ENCODE measurements at places on chromosomes 2 and 18.
A peak's percentile ranks its signal among the peaks of the same experiment; 100 is the strongest.

DNA sequence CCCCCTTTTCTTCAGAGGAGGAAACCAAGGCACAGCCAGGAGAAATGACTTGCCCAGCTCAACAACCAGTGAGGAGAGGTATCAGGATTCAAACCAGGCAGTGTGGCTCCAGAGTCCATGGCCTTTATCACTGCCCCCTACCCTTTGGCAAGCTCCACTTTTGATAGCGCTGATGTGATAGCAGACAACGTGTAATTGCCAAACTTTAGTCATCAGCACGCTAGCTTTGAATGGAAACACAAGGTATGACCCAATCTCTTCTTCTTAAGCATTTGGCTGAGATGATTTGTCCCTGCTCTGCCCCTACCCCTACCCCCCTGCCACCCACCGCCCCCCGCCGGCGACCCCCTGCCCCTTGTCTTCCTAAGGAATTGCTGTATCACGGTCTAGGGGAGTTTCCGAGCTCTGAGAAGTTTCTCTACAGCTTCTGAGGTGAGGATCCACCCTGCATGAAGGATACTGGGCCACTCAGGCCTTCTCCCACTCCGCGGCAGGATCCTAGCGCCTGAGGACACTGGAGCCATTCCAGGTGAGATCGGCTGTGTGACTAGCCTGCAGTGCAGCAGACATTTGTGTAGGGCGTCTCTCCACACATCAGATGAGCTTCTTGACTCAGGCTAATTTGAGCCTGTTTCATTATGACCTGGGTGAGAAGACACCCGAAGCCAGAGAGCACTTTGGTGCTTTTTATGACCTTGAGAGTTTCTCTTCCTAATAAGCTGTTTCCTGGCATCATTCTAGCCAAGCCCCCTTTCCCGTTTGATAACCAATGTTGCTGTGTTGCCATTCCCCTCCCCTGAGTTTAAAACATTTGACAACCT lies 75.1 kb upstream of the MAP4K4 start:
- no peak for DNase-seq

DNA sequence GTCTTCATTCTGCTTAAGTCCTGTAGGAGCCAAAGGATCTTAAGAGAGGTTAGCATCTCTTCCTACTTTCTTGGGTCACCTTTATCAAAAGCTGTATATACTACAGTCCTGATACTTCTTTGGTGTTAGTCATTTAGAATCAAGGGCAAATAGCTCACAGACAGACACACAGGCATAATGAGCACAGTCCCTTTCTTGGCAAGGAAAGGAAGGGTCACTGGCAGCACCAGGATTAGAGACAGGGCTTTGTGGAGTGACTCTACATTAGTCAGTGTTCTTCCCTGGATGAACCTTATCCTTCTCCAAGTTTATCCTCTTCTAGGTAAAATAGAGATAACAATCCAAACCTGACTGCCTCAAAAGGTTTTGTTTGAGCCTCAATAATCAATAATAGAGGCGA lies 40.0 kb upstream of the NCKAP5 start:
- DNase-seq = no peak

DNA sequence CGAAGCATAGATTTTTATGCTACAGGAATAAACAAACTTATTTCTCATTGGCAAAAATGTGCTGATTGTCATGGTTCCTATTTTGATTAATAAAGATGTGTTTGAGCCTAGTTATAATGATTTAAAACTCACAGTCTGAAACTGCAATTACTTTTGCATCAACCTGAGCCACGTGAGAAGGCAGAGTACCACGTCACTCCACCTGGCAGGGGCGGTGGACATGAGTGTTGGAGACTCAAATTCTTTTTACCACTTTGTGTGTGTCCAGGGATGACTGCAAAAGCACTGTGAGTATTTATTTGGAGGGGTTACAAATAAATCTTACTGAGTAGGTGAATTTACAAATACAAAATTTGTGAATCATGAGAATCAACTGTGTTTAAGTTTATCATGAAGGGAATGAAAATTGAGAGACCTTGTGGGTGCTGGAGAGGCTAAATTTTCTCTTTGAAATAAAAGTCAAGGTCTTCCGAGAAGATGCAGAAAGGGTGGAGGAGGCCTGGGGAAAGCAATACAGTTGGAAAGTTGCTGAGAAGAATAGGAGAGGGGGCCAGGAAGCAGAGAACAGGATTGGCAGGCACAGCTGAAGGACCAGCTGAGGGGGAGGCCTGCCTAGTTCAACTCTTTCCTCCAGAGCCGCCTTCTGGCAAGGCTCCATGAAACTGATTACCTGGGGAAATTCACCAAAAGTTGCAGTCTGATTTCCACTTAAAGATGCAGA lies 316.4 kb downstream of the MYCN start:
- no peak for DNase-seq

DNA sequence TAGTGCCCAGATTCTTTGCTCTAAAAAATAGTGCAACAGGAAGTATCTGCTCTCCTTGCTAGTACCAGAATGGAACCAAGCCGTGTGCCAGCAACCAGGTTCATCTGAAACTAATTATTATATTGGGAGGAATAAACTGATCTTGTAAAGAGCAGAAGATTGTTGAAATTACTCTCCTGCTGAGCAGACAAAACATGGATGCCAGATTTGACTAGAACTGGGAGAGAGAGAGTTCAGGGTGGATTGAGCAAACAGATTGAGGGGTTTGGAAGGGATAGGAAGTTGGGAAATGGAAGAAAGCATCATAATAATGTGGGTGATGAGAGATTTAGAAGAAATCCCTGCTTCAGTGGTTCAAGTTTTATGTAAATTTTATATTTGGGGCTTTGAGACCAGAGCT lies 160.1 kb upstream of the RASGRP3 start:
- DNase-seq = no peak

DNA sequence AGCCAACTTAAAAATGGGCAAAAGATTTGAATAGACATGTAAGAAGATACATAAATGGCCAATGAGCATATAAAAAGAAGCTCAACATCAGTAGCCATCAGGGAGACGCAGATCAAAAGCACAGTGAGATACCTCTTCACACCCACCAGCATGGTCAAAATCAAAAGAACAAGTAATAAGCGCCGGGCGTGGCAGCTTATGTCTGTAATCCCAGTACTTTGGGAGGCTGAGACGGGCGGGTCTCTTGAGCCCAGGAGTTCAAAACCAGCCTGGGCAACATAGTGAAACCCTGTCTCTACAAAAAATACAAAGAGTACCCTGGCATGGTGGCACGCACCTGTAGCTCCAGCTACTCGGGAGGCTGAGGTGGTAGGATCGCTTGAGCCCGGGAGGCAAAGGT lies 4.6 kb upstream of the CIB4 start:
- DNase-seq = no peak

GRCh38 chr2:70979626-70980025 lies 1.2 kb downstream of the ANKRD53 start:
- DNase-seq = no peak

GRCh38 chr2:226057365-226057764 lies 657.9 kb downstream of the NYAP2 start:
- DNase-seq = no peak

- no peak for DNase-seq
Measured at GRCh38 chr2:17800219-17800618, 16.0 kb upstream of the MSGN1 start.

DNA sequence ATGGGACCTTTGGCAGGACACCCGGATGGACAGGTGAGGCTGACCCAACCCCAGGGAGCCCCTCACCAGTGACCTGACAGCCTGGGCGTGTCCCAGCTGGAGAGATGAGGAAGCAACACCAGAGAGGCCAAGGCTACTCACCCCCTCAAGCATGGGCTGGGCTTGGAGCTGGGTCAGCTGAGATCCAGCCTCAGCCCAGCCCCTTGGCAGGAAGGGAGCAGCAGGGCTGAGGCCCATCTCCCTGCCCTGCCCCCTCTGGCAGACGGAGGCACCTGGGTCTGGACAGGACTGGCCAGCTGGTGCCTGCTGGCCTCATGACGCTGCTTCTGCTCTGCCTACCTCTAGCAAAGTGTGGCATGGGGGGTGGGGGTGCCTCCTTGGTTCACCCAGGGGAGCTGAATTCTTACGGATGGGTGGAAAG lies 37.8 kb downstream of the HS6ST1 start:
- no peak for DNase-seq

DNA sequence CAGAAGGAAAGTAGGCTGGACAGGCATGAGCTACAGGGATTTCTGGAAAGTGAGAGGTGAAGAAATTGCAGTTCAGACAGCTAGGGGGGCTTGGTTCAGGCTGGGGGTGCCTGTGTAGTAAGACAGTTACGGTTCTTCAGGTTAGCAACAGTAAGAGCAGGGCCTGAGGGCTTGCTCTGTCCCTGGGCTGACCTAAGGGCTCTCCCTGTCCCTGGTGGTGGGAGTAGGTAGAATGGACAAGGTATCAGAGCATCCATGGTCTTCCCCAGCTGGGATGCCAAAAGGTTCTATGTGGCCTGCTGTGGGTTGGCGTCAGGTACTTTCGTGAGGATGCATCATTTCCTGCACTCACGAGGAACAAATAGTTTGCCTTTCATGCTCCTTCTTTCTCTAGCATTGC lies 34.6 kb upstream of the TACR1 start:
- DNase-seq = no peak

DNA sequence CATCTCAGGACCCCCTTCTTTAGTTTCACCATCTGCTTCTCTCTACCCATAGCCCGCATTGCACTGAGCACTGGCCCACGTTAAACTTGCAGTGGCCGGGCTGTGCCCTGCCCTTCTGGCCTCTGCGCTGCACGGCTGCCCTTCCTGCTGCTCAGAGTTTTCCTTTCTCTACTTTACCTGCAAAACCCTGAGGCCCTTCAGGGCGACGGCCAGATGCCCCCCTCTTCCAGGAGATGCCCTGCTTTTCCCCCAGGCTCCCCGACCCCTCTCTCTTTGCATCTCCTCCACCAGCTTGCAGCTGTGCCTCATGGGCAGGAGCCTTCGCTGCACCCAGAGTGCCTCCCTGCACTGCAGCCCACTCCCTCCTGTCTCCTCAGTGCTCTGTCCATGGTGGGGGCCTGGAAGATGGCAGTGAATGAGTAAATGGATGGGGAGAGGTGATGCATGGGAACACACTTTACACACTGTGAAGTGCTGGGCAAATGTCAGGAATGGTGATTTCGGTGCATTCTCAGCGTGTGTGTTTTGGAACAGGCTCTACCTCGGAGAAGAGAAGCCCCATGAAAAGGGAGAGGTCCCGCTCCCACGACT lies 53.8 kb downstream of the NTSR2 start:
- DNase-seq = no peak

DNA sequence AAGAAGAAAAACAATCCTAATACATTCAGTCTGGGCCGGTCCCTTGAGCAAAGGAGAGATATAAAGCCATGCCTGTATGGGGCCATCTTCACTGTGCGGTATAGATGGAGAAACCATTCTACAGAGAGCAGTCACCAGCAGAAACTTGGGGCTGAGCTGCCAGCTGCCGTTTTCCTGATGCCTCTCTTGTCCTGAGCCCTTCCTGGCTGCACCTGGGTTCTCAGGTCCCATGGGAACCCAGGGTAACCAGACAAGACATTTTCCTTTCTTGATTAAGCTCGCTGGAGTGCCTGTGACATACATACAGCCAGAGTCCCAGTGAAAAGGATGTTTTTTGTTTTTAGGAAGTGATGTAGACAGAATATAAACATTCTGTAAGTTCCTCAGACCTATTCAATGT lies 5.3 kb upstream of the METTL21A start:
- DNase-seq = no peak

GRCh38 chr2:9975805-9976447 lies 24.4 kb downstream of the GRHL1 start:
- peak; percentile 48 for DNase-seq

DNA sequence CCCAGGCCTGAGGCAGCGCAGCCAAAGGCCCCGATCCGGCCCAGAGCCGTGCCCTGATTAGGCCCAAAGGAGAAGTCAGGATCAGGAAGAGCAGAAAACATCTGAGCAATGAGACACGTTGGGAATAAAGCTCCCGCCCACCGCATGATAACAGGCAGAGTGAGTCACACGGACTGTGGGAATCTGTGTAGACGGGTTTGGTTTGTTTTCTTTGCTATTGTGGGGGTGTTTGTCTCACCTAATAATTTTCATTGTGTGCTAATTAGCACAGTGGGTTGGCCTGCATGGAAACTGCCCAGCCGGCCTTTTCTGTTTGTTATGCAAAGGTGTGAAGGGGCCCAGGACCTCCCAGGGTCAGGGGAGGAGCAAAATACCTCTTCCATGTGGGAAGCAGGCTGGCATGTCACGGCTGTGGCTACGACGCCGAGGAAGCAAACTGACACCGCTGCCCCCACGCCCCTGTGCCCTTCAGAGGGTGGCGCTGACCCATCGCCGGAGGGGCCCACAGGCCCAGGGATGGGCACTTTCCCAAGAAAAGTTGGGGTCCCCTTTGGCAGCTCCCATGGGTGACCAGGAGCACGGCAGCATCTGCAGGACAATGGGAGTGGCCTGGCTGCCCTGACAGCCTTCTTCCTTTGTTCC lies 68.4 kb upstream of the CTDP1 start:
- no peak for DNase-seq

DNA sequence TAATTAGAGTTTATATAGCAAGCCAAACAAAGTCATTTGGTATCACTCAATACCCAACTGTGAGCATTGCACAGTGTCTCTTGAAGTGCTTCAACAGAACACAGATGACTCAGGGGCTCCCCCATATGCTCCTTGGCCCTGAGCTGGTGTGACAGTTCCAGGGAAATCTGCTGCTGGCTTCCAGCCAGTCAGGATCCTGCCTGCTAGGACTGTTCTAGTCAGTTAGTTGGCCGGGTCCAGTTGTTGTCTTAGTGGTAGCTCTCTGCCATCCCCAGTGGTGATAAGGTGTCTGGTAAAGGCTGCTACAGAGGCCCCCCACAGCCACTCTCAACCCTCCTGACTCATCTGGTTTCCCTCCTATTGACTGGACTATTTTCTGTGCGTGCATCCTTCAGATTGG lies 100.3 kb downstream of the IRS1 start:
- DNase-seq = no peak

GRCh38 chr2:21740484-21740883 lies 616.7 kb downstream of the TDRD15 start:
- DNase-seq = no peak

- no peak for DNase-seq
Measured at GRCh38 chr18:58592223-58593214, 36.4 kb downstream of the ALPK2 start.

GRCh38 chr2:15299904-15300520 lies 261.1 kb downstream of the NBAS start:
- DNase-seq = no peak

DNA sequence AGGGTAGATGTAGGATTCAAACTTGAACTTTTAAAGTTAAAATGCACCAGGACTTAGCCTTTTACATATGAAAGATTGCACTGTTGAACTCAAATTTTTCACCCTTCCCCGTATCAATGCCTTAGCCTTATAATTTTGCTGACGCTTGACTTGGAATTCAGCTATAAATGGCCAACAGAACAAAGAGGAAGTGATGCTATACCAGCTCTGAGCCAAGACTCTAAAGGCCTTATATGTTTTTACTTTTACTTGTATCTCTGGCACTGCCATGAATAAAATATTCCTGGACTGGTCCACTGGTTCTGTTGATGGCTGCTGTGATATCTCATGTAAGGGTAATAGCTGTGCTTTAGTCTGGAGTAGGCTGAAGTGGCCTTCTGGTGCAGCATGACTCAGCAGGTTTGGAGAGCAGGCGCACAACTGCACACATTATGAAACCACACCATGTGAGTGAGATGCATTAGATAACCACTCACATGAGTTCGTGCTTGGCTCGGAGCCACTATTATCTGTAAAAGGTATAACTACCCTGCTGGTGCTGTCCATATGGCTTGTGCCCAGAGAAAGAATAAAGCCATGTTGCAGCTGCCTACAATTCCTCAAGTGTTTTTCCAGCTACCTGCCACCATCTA lies 8.4 kb upstream of the IER3IP1 start:
- no peak for DNase-seq
